Activated CD8-positive, alpha-beta memory T cell treated with anti-CD3 and anti-CD28 coated beads for 4 hours (primary cell): ENCODE measurements at places on chromosomes 7 and 10.

DNA sequence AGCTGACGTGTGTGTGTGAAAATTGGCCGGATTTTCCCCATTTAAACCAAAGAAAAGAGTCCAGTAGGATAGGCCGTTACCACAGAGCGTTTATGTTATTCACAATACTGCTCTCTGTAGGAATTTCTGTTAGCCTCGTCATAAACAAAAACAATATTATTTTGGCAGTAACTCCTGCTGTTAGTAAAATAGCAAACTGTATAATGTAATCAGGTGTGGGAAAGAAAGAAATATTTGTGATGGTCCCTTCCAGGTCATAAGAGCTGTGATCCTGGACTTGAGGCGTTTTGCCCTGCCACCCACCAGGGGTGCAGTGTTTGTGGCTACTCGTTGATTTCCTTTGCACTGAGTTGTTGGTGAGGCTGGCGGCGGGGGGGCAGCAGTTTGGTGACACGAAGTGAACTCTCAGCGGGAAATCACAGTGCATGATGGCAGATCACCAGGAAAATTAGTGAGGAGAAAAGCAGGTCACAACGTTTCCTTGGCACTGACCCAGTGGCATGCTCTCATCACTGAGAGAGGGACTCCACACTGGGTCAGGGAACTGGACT is 2.8 kb downstream of the EEPD1 start:
- no peak for DNase-seq

GRCh38 chr10:59337201-59337652 is 25.1 kb downstream of the FAM13C start:
- DNase-seq, result no peak

DNA sequence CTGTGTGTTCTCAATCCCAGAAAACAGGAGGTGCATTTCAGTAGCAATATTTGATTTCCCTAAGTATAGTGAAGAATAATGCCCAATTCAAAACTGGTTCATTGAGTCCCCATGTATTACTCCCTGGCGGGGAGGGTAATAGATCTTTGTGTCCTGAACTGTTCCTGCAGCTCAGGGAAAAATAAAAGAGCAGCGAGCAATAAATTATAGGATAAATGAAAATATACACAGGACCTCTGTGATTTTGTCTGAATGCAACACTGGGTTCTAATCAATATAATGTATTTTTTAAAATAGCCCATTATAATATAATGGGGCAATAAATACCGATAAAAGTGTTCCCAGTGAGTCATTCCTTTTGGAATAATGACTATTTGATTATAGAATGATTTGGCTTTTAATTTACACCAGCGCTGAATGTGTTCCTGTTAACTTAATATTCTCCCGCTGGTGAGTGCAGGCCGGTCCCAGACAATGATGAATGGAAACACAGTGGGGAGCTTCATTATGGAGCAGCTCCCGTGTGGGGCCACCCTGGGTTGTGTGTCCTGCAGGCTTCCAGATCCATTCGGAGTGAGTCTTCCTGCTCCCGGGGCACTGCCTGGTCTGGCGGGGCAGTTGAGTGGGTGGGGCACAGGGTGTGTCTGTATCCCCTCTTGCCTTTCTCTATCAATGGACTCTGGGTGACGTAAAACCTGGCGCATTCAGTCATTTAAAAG is 263.1 kb downstream of the ACTR3B start:
- no peak for DNase-seq

GRCh38 chr10:66394342-66395063 is 531.3 kb upstream of the LRRTM3 start:
- DNase-seq, result no peak

GRCh38 chr10:31146491-31147209 is 115.0 kb upstream of the ZNF438 start:
- no peak for DNase-seq

DNA sequence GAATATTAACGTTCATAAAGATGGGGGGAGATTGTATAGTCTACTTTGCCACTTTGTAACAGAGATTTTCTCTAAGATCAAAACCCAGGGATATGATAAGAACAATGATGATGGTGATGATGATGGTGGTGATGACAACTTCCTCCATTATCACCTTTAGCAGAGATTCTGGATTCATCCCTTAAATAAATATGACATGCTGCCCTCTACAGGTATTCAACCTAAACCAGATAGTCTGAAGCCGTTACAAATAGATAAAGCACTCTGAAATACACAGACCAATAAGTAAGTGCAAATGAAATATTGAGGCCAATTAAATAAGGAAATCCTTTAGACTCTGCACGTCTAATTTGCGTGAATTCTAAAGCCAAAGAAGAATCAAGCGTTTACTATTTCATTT is 211.5 kb downstream of the CREB5 start:
- DNase-seq, result no peak

- no peak for DNase-seq
Observed at GRCh38 chr7:2774280-2774679, 69.8 kb downstream of the GNA12 start.

DNA sequence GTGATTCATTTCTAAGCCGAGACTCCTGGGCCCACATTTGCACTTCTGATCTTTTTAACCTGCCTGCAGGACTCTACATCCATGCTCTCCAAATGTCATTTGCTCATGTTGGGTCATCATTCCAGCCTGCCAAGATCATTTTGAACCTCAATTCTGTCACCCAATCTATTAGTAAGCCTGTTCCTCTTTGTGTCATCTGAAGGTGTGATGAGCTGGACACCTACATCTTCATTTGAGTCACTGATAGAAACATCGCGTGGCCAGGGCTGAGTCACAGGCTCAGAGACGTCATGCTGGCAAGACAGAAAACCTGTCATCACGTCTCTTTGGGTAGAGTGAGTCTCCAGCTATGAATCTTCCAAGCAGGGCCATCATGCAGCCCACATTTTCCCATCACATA is 65.3 kb upstream of the SLF2 start:
- DNase-seq, result no peak

DNA sequence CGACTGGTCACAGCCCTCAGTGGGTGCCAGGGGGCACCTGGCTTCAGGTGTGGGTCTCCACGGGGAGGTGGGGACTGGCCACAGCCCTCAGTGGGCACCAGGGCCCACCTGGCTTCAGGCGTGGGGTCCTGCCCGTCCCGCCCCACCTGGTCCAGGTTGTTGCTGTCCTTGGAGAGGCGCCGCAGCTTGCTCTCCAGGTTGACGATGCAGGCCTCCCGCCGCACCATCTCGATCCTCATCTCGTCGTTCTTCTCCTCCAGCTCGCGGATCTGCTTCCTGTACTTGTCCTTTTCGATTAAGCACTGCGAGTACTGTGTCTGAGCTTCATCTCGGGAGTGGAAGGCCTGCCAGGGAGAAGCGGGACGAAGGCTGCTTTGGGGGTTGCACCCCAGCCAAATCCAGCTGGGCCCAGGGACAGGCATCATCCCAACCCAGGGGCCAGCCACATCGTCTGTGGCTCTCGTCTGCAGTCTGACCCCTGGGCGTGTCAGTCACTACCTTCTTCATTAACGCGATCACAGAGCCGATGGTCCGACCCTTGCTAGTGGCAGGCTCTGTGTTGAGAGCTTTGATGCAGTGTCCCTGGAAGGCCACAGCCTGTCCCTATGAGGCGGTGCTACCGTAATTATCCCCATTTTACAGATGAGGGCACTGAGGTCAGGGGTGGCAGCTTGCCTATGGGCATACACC is 92.9 kb upstream of the GNA12 start:
- DNase-seq, result no peak

DNA sequence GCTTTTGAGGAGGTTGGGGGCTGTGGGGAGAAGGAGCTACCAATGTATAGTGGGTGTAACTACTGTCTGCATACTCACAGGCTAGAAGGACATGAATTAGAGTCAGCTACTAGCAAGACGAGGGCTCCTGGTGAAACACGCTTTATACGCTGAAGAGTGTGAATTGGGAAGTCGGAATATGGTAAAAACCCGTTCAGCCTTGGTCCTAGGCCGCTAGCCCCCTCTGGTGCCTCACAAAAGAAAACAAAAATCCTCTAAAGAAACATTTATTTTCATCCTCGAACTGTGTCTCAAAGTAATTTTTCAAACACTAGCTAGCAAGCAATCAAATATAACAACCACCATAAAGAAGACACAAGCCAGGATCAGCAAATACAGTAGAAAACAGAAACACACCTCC is 338.1 kb upstream of the SEMA3C start:
- DNase-seq, result no peak

DNA sequence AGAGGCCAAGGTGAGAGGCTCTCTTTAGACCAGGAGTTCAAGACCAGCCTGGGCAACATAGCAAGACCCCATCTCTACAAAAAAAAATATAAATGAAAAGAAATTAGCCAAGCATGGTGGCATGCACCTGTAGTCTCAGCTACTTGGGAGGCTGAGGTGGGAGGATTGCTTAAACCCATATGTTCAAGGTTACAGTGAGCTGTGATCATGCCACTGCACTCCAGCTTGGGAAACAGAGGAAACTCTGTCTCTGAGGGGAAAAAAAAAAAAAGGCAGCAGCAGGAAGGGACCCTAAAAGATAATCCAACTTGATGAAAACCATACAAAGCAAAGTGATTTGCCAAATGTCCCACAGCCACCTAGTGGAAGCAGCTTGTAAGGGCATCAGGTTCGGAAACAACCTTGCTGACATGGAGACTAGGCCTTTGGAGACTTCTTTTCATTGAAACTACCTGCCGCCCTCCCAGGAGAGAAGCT is 15.6 kb upstream of the PBLD start:
- no peak for DNase-seq

DNA sequence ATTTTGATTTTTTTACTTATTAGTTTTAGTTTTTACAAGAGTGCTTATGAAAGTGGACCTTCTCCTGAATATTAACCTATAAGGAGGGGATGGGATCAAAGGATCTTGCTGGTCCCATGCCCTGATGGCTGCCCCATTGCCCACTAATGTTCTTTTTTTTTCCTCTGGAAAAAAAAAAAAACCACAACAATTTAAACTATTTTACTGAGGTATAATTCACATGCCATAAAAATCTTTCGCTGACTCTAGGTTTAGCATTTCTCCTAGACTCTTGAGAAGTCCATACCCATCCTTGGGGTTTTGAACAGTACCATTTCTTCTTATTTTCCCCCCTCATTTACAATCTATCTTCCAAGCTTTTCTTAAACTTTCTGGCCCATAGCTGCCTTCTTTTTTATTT is 481.8 kb downstream of the TFEC start:
- no peak for DNase-seq
